Hippocampal formation (tissue), 2 donors: ENCODE measurements at places on chromosomes 7 and 10.

- DNase-seq = no peak
Measured at GRCh38 chr10:119777686-119778085, 51.8 kb downstream of the INPP5F start.

DNA sequence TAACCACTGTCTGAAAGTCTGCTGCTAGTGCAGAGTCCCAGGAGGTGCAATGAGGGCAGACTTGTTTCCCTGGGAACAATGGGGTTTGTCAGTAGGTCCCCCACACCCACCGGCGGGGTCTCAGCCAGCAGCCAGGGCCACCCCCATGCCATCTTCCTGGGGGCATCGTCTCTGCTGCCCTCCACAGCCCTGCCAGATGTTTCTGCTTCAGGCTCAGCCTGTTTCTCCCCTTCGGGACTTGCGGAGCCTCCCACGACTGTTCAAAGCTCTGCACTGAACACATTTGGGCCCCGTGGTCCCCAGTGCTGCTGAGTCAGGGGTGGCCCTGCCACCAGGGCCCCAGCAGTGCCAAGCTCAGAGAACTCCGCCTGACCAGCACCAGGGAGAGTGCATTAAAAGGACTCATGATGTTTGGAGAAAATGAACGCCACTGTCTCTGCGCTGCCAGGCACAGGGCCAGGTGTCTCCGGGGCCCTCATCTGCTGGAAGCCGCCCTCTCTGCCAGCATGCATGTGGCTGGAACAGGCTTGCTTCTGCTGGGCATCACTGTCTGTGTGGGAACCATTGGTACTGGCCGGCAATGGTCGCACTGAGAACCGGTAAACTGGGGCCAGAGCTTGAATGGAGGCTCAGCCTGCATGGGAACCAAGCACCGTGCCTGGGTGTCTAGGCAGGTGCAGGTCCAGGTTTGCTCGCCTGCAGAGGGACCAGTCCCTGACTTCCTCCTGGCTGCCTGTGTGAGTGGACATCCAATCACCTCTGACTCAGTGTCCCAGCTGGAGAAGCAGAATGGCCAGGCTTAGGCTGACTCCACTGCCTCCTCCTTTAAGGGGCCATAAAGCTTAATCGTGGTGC, 345.1 kb downstream of the GLRX3 start:
- no peak for DNase-seq

- DNase-seq = no peak
Measured at GRCh38 chr7:113143486-113144257, 25.3 kb upstream of the SMIM30 start.

DNA sequence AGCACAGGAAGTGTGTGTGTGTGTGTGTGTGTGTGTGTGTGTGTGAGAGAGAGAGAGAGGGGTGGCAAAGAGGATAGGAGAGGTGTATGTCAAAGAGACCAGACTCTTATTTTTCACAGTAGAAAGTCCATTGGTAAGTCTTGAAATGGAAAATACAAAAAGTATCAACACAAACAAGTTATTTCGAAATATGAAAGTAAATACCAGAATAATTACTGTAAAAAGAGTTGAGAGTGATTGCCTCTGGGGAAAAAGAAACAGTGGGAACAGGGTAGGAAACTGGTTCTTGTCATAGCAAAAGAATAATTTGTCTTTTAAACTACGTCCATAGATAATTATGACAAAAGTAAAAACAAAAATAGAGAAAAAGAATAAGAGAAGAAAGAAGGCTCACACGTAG, 29.0 kb upstream of the EIF5AL1 start:
- DNase-seq = no peak

DNA sequence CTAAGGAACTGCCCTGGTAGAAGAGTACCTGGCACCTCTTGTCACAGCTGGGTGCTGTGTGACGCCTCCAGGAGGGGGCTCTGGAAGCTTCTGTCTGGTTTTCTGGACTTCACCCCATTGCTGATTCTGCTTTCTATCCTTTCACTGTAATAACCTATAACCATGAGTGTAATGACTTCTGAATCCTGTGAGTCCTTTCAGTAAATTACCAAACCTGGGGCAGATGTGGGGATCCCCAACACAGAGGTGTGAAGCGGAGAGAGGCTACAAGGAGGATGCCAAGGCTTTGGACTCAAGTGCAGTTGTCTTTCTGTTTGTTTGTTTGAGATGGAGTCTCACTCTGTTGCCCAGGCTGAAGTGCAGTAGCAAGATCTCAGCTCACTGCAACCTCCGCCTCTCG, 143.7 kb downstream of the SFMBT2 start:
- no peak for DNase-seq

DNA sequence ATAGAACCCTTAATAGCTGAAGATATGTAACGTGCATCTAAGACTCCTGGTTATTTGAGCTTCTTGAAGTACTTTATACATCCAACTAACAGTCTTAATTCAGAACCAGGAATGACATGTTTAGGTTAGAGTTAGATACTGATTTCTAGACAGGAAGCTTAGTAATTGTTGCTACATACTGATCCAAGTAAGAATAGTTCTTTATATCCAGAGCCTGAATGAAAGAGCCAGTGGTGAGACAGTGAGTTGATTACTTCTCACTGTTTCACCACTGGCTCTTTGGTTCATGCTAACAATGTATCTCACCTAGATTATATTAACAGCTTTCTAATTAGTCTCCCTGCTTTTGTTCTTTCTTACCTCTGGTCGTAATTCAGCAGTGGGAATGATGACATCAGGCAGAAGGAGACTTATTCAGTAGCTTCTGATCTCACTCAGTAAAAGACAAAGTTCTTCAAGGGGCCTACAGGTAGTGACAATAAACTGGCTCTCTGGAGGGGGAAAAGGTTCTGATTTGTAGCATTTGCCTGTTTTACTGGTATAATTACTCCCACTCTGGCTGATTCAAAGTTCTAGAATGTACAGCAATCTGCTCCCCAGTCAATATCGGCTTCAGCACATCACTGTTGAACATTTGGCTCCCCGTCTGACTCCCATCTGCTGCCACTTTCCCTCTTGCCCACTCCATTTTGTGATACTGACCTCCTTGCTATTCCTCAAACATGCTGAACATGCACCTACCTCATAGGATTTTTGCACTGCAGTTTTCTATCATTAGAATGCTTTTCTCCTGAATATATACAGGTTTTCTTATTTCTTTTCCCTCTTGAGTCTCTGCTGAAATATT, 29.1 kb downstream of the MCU start:
- DNase-seq = no peak

DNA sequence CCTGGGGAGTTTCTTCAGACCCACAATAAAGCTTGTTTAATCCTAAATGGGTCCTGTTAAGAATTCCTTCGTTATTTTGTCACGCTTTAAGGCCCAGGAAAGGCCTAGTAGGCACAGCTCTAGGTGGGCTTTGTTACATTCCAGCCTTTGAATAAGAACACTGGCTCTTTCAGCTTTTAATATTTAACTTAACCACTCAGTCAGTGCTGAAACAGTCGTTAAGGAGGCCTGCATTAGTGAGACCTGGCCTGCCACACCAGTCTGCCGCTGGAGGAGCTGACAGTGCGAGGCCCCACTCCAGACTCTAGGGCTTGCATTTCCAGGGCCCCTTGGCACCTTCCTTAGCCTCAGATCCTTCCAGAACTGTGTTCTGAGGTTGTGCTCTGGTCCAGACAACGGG, 351.4 kb downstream of the GLRX3 start:
- DNase-seq = no peak

GRCh38 chr7:1287752-1288201, 55.1 kb downstream of the UNCX start:
- no peak for DNase-seq

DNA sequence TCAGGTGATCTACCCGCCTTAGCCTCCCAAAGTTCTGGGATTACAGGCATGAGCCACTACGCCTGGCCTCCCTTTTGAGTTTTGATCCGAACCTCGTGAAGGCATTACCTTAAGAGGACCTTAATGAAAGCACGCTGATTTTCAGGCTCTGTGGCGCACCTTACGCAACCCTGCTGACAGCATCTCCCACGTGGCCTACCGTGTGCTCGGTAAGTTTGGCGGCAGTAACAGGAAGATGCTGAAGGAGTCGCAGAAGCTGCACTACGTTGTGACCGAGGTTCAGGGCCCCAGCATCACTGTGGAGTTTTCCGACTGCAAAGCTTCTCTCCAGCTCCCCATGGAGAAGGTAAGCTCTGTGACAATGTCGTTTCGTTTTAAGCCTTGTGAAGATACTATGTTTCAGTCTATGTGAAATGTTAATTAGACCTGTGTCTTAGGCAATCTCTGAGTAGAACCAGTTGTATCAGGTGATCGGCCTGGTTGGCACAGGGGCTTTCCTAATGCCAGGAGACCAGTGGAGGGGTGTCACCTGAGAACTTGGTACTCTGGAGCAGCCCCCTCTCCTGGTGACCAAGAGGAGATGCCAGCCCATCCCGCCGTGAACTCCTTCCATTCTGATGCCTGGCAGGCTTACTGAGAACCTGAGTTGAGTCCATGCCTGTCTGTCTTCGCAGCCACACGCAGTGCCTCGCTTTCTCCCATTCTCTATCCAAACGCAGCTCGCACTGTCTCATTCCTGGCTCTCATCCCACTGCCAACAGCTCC, 43.5 kb downstream of the TRRAP start:
- DNase-seq = no peak

- DNase-seq = no peak
Measured at GRCh38 chr7:39306016-39306570, 260.1 kb upstream of the YAE1 start.
